Omental fat pad (tissue), 4 donors: ENCODE measurements at places on chromosomes 5 and 9. TPM values are rescaled to one million over a fixed set of nuclear protein-coding genes. Genes with fewer than 3 reads are reported as not detected.

Gene LMBRD2
- total RNA-seq: 12.0 TPM

Gene ANGPTL2
- 68.3 TPM for total RNA-seq

Gene PCDHGA8
- total RNA-seq: 0.72 TPM

Gene TLX3
- total RNA-seq: not detected
